ENCODE measurements at places on chromosomes 11 and 22.

DNA sequence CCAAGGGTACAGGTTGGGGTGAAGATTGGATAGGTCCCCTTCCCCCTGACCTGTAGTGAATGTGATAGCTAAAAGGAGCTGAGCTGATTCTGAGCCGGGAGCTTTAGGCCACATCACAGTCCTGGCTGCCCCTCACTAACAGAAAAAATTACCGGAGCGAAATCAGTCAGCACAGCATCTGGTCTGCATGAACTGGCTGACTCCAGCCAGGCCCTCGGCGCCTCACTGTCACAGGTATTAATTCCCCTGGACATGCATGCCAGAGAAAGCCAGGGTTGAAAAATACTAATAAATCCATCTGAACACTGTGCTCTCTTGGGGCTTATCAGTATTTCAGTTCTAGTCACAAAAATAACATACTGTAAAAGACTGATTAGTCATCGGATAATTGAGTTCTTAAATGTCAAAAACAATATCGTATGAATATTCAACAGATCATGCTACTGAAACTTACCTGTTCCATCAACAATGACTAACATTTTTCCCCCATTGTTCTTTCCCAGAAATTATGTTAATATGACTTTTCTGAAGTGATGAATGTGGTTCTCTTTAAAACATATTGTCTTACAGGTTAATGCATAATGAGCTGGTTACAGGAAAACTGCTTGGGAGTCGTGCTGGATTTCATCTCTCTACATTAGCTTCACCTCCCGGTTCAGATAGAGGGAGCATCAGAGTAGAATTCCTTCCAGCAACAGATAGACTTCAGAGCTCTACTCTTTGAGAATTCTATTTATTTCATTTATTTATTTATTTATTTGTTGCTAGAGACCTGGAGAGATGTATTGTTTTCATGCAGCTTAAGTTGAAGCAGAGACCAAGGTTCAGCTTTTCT lies 387.7 kb downstream of the NXPE2 start:
- no peak for DNase-seq

GRCh38 chr11:64933213-64933934 lies 2.3 kb downstream of the GPHA2 start:
- no peak for DNase-seq

DNA sequence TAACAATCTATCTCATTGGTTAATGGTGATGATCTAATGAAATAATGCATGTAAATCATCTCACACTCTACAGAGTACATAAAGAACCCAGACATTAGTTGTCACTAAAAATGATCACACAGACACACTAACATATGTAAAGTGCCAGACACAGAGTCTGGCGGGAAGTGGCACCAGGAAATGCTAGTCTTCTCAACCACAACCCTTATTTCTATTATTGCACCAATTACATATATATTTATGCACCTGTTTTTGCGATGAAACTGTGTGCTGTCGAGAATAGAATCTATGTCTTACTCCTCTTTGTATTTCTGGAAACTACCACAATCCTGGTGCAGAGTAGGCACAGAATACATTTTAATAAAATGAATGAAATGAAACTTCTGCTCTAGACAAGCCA lies 25.9 kb upstream of the POU2AF3 start:
- DNase-seq, result no peak

- DNase-seq, result no peak
Measured at GRCh38 chr22:42857845-42858481, 890 bp upstream of the ARFGAP3 start.

- DNase-seq, result no peak
Measured at GRCh38 chr22:46770151-46770641, 7.7 kb downstream of the TBC1D22A start.

DNA sequence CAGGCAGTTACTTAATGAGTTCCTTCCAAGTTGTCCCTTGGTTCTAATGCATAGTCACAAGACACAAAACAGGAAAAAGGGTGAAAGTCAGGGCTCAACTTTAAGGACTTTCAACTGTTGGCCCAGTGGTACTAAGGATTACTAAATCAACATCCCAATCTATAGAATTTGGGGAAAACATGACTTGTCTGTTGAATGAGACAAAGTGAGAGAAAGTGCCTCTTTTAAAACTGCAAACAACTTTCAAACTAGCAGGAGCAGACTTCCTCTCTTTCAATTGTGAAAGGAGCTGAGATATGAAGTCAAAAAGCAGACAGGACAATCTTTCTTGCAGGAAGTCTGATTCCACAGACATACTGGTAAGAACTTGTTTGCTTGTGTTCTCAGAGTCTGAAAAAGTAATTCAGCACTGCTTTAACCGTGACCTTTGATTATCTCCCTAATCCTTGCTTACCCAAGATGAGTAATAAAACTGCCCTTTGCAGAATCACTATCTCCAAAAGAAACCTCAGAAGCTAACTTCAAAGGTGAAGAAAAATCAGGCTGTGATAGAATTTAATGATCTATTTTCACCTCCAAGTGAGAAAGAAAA lies 960.7 kb upstream of the RAG2 start:
- no peak for DNase-seq

DNA sequence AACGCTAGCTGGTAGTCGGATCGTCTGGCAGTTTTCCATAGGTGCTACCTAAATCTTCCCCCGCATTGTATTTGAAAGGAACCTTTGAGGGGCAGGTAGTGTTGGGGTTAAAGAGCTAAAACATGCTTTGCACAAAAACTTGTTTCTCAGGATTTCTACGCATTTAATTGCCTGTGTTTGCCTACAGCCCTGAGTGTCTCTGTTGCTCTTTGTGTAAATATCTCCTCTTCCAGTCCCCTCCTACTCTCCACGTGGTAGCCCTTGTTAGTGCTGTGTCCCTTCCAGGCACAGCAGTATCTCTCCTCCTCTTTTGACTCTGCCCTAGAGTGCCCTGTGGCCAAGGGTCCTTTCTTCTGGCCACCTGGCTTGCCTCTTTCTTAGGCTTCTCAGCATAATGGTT lies 81.7 kb downstream of the BARX2 start:
- DNase-seq, result no peak

GRCh38 chr11:64947208-64947814 lies 11.6 kb upstream of the GPHA2 start:
- no peak for DNase-seq

DNA sequence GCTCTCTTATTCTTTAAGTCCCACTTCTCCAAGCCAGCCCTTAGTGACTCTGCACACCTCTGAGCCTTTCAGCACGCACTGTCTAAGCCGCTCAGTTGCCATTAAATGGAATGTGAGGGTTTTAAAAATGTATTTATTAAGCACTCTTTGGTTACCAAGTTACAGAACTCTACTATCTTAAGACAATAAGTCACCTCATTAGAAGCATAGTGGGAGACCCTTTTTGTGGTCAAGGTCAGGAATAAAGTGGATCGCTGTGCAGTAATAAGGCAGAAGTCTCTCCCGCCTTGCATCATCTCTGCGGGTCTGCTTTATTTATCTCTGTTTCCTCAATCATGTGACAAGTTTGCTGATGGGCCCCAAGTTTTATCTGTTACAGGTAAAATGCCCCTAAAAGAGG lies 11.9 kb downstream of the SLC25A18 start:
- DNase-seq, result no peak

GRCh38 chr22:49476800-49477400 lies 350.8 kb downstream of the BRD1 start:
- DNase-seq, result no peak

- DNase-seq, result no peak
Measured at GRCh38 chr11:44351006-44351660, 41.2 kb upstream of the ALX4 start.

DNA sequence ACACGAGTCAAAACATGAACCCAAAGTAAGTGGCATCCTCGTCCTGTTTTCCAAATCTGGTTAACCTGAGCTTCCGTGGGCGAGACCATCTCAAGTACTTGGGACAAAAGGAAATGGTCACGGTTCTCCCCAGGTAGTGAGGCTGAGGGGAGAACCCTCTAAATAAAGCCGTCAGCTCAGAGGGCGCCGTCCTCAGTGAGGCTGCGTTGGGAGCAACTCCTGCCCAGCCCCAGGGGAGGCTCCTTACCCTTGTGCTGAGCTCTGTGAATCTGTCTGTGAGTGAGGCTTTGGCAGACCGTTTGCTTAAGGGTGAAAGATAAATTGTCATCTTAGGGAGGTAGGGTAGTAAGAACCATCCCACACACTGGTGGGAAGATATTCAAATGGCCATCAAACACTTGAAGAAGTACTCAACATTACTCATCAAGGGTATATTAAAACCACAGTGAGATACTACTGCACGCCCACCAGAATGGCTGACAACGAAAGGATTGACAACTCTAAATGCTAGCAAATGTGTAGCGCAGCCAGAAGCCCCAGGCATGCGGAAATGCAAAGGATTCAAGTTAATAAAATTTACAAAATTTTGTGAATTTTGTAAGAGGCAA lies 321.0 kb downstream of the TBC1D22A start:
- DNase-seq, result no peak

- no peak for DNase-seq
Measured at GRCh38 chr11:115743719-115744118, 239.5 kb upstream of the CADM1 start.

GRCh38 chr11:1463056-1463455 lies 23.5 kb downstream of the MOB2 start:
- no peak for DNase-seq

DNA sequence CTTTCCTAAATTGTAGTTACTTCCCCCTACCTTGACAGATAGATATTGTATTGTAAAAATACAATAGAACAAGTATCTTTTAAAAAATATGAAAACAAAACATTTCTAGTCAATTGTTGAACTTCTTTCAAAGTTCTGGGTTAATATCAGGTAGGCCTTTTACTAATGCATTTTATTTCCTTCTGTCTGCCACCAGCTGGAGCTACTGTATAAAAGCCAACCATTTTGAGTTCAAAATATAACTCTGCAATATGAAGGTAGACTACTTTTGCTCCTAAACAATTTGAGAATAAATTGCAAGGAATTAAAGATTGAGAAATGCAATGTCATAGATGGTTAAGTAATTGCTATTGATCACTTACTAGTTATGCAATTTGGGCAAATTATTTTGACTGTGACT lies 22.1 kb upstream of the LIN7C start:
- no peak for DNase-seq

GRCh38 chr11:17702876-17703275 lies 16.5 kb upstream of the MYOD1 start:
- DNase-seq, result no peak
